ENCODE measurements at places on chromosomes 16 and 17.
A peak's percentile ranks its signal among the peaks of the same experiment; 100 is the strongest.

DNA sequence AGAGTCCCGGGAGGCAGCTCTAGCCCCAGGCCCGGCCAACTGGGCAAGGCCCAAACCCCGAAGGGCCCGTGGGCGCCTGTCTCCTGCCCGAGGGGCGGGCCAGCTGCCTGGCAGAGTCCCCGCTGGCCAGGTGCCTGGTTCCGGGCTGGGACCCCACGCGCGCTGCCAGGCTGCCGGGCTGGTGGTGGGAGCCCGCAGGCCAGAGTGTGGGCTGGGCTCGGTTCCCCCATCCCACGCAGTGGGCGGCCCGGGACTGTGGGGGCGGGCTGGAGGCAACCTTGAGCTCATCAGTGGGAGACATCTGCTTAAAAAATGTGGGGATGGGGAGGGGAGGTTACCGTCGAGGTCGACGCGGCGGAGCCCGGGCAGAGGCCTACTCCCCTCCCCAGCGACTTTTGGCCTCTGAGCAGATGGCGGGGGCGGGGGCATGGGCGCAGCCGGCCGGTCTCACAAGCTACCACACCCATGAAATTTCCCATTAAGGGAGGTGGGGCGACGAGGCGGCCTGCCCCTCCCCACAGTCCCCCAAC lies 176.4 kb upstream of the GSE1 start:
- DNase-seq, result no peak

GRCh38 chr17:21021208-21021803 lies 21.5 kb downstream of the USP22 start:
- no peak for DNase-seq

DNA sequence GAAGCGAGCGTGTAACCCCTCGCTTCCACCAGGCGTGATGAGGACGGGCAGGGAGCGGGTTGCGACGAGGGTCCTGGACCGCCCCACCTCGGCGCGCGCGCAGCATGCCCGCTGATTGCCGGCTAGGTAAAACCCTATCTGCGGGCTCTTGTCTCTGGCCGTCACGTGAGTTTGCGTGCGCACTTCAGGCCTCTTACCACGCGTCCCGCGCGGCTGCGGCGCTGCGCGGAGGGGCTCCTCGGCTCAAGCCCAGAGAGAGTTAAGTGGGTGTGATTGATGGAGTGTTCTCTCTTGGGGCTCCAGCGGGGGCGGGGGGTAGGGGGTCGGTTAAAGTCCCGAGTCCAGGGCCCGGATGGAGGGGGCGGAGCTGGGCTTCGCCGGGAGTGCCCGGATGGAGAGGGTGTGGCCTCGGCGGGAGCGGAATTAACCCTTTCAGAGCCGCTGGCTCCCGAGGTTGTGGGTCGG lies 7.9 kb downstream of the KDM6B start:
- peak; percentile 78 for DNase-seq

- peak; percentile 35 for DNase-seq
Measured at GRCh38 chr17:76659928-76660655, 16.5 kb upstream of the ST6GALNAC1 start.

DNA sequence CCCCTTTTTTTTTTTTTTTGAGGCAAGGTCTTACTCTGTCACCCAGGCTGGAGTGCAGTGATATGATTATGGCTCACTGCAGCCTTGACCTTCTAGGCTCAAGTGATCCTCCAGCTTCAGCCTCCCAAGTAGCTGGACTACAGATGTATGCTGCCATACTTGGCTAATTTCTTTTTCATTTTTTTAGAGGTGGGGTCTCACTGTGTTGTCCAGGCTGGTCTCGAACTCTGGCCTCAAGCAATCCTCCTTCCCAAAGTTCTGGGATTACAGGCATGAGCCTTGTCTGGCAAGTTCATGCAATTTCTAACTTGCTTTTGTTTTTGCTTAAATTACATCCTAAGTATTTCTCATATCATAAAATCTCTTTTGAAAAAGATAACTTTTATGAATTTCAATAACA lies 33.8 kb upstream of the NFAT5 start:
- no peak for DNase-seq

DNA sequence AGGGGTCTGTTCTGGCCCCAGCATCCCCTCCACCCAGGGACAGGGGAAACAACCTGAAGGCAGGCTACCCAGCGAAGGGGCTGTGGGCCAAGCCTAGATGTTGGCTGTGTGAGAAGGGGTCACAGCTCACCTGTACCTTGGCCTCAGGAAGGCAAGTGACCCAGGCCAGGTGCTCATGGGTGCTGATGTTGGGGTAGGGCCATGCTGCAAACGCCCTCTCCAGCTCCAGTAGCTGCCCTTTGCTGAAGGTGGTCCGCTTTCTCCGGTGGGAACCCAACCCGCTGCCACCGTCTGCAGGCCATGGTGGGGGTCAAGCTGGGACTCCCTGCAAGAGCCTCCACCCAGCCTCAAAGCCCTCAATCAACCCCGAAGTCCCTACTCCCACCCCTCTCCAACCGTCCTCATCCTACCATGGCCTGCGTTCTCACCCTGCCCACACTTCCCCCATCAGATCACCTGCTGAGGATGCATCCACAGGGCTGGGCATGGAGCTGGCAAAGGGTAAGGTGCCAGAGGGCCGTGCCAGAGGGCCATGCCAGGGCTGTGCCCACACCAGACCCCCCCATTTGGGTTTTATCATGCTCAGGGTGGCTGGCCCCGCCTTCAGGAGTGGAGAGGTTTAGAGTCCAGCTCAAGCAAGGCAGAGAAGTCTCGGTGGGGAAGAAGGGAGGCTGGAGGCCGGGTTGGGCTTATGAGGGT lies at the start of gene SEBOX:
Gene SEBOX, minus strand, starts transcription at position 535 of the 699 bp plus-strand sequence. Its CDS starts 48 bp downstream, at position 487.
- DNase-seq, result no peak

- no peak for DNase-seq
Measured at GRCh38 chr16:88088161-88088581, 136.9 kb downstream of the BANP start.

DNA sequence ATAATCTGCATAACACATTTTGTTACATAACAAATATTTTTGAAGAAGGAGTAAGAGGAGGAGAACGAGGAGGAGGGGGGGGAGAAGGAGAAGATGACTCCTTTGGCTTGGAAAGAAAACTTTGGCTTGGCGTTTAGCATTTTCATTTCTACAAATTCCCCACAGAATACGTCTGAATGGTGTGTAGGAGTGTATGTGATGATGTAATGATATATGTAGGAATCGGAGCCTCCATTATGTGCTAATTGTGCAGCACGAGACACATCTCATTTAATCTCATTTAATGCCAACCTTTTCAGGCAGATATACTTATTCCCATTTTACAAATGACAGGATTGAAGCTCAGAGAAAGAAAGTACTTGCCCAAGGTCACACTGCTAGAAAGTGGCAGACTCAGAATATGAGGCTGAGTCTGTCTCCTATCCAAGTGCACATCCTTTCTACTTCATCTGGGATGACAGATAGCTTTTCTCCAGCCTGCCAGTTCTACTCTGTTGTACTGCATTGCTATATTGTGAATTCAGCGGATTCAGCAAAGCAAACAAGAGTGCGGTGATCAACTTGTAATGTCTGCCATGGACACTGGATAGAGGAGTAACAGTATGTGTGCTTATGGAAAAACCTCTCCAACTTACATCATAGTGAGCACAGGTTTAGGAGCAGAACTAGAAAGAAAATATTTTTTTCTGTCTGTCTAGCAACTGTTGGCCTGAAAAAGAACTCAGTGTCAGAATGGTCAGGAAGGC lies 10.4 kb upstream of the SLC47A2 start:
- no peak for DNase-seq
